Right renal cortex interstitium (tissue), 3 donors: ENCODE measurements at places on chromosomes 3 and 15.

- no peak for DNase-seq
Measured at GRCh38 chr3:188360364-188360881, 206.5 kb downstream of the LPP start.

DNA sequence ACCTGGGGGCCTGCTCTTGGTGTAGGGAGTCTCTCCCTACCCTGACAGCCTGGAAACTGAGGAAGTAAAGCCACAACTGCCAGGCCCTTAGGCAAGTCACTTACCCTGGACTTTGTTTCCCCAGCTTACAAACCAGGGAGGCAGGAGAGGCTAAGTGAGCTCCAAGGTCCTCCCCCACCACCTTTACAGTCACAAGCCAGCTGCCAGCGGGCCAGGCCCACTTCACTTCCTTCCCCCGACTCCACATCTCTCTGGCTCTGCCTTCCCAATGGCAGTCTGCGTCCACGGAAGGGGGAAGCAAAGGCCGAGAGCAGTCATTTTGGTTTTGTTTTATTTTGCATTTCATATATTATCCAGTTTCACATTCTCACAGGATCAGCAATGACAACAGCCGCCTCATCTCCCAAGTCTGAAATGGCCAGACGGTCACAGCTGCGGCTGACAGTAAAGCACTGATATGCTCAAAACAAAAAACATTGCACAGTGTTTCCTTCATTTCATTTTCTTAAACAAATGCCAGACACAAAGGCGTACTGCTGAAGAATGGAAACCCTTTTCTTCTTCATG, 35.7 kb downstream of the RBPMS2 start:
- DNase-seq = no peak

DNA sequence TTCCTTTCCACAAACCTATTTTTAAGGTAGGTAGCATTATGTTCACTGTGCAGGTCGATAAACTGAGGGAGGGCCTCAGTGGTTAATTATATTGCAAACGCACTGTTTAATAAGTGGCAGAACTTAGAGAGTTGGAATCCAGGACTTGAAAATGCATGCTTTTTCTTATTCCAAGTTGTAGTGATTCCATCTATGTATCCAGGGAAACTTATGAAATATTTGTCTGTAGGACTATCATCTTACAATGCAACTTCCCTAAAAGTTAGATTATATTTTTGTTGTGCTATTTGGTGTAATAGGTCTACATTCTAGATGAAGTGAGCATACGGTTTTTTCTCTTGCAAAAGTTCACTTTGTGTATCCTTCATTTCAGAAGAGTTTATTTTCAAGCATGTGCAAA, 419.5 kb downstream of the NAALADL2 start:
- DNase-seq = no peak

GRCh38 chr3:25155652-25156471, 272.2 kb upstream of the RARB start:
- DNase-seq = no peak

DNA sequence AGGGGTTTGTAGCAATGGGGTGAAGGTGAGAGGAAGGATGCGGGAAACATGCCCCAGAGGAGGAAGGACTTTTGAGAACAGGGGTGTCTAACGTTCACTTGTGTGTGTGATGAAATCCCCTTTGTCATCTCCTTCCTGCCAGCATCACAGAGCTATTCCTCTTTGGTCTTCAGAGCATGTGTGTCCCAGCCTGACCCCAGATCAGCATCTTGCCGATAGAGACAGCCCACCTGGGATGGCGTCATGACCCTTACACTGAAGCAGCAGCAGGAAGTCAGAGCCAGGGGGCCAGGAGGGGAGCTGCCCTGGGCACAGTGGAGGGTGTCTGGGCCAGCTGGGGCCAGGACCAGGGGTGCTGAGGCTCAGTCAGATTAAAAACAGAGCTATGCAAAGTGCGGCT, 29.9 kb upstream of the GRIP2 start:
- DNase-seq = no peak

DNA sequence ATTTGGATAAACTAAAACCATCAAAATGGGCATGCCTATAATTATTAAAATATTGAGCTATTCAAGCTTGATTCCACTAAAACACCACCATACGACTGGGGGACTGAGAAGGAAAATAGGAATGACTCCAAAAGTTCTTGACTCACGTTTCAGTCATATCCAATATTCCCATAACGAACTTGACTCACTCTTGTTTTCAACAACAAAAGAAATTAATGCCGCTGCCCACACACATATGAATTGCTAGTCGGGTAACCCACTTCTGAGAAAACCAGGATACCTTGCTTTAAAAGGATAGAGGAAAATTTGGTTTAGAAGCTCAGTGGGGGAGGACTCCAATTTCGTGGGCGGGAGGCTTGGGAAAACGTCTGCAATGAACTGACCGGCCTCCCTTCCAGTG, 5.2 kb downstream of the HTR3C start:
- no peak for DNase-seq

- DNase-seq = peak; percentile 64
Measured at GRCh38 chr3:13896473-13897154, 16.7 kb upstream of the WNT7A start.

- DNase-seq = no peak
Measured at GRCh38 chr3:16199769-16200168, 25.3 kb downstream of the GALNT15 start.

- DNase-seq = peak; percentile 5
Measured at GRCh38 chr3:82044930-82045705, 283.7 kb upstream of the GBE1 start.
